Activated T-cell treated with anti-CD3 and anti-CD28 coated beads for 4 hours (primary cell): ENCODE measurements at places on chromosomes 12 and 14.

DNA sequence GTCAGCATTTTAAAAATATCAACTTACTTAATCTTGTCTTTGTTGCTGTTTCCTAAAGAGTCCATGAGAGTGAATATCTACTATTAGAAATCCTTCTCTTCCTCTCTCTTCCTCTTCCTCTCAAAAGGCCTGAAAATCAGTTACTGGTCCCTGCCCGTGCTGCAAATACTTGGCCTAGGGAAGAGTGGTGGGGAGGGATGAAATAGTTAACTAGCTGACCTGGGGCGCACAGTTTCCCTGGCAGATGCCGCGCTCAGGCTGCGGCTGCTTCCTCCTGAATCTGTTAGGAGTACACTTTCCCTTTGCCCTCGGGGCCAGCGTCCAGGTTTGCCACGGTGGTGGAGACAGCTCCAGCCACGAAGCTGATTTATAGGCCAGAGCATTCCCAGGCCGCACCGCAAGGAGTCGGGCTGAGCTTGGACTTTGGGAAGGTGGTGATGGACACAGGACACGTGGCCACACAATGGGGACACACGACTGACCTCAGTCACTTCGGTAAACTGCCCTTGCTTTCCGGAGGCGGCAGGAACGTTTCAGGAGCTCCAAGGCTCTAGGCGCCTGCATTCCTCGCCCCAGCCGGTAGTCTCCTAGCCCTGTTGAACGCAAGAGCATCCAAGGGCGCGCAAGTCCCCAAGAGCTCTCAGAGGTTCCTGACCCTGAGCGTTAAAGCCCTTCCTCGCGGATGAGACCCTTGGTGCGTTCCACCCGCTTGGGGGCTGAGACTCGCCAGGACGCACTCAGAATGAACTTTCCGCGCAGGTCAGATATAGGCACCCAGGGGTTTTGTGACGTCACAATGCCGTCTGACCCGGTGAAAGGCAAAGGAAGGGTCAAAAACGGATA, 7.1 kb upstream of the ASCL1 start:
- DNase-seq = no peak

- no peak for DNase-seq
Observed at GRCh38 chr14:54579621-54580020, 12.7 kb downstream of the SAMD4A start.

DNA sequence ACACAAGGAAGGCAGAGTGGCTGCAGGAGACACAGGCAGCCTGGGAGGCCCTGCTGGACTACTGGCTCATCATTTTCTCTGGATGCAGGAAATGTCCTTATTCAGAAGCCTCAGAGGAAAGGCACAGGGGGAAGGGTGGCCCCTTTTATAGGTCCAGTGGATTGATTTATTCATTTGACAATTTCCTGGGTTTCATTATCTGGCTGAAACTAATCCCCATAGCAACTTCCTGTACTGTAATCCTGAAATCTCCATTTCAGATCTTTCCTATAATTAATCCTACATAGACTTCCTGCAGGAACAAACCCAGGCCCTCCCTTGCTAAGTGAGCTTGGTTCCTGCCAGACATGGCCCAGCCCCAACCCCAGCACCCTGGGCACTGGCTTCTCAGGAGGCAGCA, 23.0 kb downstream of the KRT76 start:
- no peak for DNase-seq

DNA sequence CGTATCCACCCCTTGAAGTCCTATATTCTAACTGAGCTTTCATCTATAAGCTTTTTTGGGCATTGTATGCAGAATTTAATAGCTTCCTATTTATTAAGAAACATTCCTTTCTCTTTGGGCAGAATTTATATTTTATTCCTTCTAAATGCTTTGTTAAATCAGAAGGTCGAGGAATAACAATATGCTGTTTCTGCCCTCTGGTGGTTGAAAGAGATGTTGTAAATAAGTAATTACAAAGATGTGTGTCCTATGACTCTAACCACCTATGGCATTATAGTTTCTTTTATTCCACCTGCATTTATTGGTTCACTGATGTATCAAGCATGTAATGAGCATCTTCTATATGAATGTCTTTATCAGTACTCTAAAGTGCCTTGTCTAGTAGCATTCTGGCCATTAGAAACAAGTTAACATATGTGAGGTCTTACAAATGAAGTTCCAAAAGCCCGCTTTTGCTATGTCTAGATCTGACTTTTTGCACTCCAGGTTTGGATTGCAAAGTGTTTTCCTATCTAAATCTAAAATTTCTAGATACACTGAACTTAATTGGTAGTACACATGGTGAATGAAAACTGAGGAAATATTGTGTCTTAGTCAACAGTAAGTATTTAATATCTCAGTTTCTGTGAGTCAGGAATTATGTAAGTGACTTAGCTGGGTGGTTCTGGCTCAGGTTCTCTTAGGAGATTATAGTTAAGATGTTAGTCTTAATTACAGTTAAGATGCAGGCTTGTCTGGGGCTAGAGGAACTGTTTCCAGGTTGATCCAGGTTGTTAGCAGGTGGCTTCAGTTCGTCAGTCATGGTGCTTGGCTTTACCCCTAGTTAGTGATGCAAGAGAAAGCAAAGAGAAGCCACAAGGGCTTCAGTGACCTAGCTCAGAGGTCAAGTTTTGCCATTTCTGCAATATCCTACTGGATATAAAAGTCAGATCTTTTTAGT, 57.5 kb downstream of the PLEKHA5 start:
- DNase-seq = no peak

GRCh38 chr12:100789146-100789545, 5.4 kb upstream of the ANO4 start:
- no peak for DNase-seq

DNA sequence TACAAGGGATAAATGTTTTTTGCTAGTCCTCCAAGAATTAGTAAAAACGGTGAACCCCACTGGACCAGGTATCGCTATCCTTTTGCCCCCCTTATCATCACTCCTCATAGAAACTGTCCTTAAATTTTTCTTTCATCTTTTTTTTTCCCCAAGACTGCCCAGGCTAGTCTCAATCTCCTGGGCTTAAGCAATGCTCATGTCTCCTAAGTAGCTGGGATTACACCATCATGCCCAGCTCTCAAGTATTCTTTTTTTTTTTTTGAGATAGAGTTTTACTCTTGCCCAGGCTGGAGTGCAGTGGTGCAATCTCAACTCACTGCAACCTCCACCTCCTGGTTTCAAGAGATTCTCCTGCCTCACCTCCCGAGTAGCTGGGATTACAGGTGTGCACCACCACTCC, 9.7 kb downstream of the IRF2BPL start:
- no peak for DNase-seq

DNA sequence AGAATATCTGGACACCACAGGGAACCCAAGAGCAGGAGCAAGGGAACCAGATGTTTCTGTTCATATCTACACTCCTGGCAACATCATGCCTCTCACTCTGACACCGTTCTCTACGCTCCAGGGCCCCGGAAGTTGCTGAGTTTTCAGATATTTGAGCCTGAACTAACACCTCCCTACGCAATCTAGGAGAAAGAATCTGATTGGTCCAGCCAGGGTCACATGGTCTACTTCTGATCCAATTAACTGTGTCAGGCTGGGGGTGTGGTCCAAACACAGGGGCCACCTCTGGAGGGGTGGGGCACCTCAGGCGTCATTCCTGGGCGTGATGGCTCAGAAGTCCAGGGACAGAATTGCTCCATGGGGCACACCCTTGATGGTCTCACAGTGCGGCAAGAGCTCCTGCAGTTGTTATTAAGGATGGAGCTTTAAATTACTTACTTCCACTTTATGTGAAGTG, 165.5 kb downstream of the PTPN11 start:
- DNase-seq = no peak

DNA sequence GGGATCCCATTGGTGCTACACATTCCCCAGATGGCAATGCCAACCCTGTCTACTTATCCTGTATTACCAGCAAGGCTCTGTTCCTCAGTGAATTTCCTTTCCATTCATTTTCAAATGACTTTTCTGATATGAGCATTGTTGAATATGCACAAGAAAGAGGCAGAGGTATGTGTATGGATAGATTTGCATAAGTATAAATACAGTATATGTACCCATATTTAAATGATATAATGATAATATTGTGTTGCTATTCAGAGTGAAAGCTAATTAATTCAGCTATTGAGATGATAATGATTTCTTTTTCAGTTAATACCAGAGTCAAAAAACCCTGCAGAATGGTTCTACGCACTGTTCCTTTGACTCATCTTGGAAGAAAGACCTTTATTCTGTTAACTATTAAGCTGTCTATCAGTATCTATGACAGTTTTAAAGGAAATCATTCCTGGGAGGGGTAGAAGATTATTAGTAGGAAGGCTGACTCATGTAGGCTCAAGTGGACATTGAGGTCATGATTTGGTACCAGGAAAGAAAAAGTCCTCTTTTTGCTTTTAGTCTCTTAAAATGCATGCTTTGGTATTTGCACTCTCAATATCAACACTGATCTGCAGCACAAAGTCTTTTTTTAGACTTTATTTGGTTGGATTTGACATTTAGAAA, 44.9 kb upstream of the GAS2L3 start:
- no peak for DNase-seq
